ENCODE measurements at places on chromosomes 2 and 18.

DNA sequence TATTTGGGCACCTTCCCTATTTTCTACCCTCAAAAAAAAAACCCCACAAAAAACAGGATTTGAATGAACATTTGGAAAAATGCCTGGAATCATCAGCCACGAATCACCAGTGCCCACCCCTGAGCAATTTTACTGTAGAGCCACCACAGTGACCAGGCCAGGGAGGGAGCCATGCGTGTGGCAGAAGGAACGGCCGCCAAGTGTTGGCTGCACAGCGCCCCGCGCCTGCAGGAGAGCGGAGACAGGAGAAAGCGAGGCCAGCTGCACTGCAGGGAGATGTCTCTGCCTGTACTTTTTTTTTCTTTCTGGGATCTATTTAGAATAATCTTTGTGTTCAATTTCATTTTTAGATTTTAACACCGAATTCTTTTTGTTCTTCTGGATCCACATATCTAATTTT, 269.3 kb upstream of the RAB12 start:
- H3K36me3 ChIP-seq, result no peaks in the 10 kb centered on the region
- no peaks in the 10 kb centered on the region for H3K27me3 ChIP-seq
- DNase-seq, result no peak
- no peak overlapping the region for H3K27ac ChIP-seq
- no peak overlapping the region for H3K4me3 ChIP-seq
- no peaks in the 10 kb centered on the region for H3K4me1 ChIP-seq

GRCh38 chr2:219495531-219496122, 3.1 kb upstream of the GMPPA start:
- H3K4me3 ChIP-seq, result no peak overlapping the region
- DNase-seq, result peak; percentile 61
- peaks cover 43% of the 10 kb centered on the region for H3K4me1 ChIP-seq
- no peak overlapping the region for H3K27ac ChIP-seq

GRCh38 chr2:120949027-120949956, 213.6 kb downstream of the GLI2 start:
- no peaks in the 10 kb centered on the region for H3K27me3 ChIP-seq
- H3K27ac ChIP-seq, result no peak overlapping the region
- no peaks in the 10 kb centered on the region for H3K4me1 ChIP-seq
- DNase-seq, result no peak
- no peak overlapping the region for H3K4me3 ChIP-seq
- H3K36me3 ChIP-seq, result no peaks in the 10 kb centered on the region

- DNase-seq, result no peak
- no peak overlapping the region for H3K4me3 ChIP-seq
- H3K27me3 ChIP-seq, result no peaks in the 10 kb centered on the region
- H3K36me3 ChIP-seq, result no peaks in the 10 kb centered on the region
- no peak overlapping the region for H3K27ac ChIP-seq
Observed at GRCh38 chr2:118642501-118642900, 204.9 kb downstream of the EN1 start.

DNA sequence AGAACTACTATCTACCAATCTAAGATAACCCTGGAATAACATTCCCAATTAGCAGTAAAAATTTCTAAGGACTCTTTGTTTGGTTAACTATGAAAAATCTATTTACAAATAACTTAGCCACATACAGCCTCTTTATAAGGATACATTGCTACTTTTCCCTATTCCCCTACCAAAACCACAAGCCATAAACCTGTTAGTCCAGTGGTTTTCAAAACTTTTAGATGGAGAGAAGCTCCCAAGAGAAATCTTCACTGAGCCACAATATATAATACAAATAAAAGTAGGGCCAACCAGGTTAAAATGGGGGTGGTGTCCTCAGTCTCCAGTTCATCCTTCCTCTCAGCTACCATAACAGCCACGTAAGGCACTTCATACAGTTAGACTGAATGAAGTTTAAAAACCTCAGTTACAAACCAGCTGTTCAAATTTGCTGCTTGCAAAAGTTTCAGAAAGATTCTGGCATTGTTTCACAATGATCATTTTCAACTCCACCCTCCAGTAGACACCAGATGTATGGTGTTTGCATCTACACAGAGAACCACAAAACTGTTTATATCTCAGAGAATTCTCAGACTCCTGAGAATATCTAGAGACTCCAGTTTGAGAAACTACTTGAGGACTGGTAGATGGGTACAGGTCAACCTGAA, 26.0 kb downstream of the SOS1 start:
- H3K4me3 ChIP-seq, result no peak overlapping the region
- peaks cover 20% of the 10 kb centered on the region for H3K4me1 ChIP-seq
- DNase-seq, result no peak
- H3K36me3 ChIP-seq, result no peaks in the 10 kb centered on the region
- H3K27me3 ChIP-seq, result no peaks in the 10 kb centered on the region

DNA sequence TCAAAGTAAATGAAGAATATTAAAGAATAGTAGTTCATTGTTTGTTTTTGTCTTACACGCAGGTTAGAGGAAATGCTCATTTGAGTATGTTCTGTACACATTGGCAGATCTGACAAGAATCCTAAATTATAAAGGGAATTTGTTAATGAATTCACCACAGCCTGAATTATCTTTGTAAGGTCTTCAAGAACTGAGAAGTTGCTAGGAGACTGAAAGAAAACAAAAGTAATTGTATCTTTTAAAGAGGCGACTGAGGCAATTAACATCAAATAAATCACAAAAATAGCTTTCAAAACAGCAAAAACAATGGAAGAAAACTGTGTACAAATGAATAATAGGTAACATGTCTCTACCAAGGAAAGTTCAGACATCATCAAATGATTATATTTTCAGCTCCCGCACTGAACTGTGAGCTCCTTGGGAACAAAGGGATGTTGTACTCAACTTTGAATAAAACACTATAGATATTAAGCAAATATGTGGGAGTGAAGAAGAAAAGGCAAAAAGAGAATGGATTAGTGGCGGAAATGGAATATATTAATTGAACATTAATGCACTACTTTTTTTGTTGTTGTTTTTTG, 51.7 kb upstream of the ATIC start:
- no peak for DNase-seq
- no peaks in the 10 kb centered on the region for H3K27me3 ChIP-seq
- no peaks in the 10 kb centered on the region for H3K4me1 ChIP-seq

DNA sequence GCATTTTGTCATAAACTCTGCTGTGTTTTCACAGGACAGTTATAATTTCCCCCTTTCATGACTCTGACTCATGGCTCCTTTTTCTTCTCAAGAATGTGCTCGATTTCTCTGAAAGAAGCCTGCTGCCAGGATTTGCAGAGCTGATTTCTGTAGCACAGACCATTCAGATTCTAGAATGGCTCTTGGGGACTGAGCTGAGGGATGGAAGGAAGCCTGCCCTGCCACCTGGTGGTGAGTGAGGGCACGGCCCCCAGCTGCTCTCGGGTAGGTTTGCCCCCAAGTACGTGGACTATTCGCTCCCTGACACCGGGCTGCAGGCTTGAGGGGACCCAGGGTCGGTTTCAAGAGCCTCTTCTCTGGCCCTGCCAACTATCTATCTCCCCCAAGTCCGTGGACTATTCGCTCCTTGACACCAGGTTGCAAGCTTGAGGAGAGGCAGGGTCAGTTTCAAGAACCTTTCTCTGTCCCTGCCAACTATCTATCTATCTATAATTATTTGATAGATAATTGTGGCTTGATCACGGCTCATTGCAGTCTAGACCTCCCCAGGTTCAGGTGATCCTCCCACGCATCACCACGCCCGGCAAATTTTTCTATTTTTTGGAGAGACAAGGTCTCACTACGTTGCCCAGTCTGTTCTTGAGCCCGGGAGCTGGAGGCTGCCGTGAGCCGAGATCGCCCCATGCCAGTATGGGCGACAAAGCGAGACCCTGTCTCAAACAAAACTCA, 1.4 kb upstream of the SMYD5 start:
- peaks cover 12% of the 10 kb centered on the region for H3K4me1 ChIP-seq
- H3K27ac ChIP-seq, result no peak overlapping the region
- peak; percentile 48 for DNase-seq

- H3K27me3 ChIP-seq, result no peaks in the 10 kb centered on the region
- DNase-seq, result no peak
- no peaks in the 10 kb centered on the region for H3K36me3 ChIP-seq
- no peak overlapping the region for H3K4me3 ChIP-seq
Observed at GRCh38 chr2:158255257-158255656, 153.6 kb downstream of the UPP2 start.

GRCh38 chr2:209840434-209840833, 68.8 kb downstream of the UNC80 start:
- DNase-seq, result no peak
- no peaks in the 10 kb centered on the region for H3K27me3 ChIP-seq
- no peaks in the 10 kb centered on the region for H3K36me3 ChIP-seq
- H3K27ac ChIP-seq, result no peak overlapping the region
- no peak overlapping the region for H3K4me3 ChIP-seq
- H3K4me1 ChIP-seq, result peaks cover 3% of the 10 kb centered on the region
